Kidney epithelial cell (primary cell): ENCODE measurements at places on chromosomes 16 and 17.

DNA sequence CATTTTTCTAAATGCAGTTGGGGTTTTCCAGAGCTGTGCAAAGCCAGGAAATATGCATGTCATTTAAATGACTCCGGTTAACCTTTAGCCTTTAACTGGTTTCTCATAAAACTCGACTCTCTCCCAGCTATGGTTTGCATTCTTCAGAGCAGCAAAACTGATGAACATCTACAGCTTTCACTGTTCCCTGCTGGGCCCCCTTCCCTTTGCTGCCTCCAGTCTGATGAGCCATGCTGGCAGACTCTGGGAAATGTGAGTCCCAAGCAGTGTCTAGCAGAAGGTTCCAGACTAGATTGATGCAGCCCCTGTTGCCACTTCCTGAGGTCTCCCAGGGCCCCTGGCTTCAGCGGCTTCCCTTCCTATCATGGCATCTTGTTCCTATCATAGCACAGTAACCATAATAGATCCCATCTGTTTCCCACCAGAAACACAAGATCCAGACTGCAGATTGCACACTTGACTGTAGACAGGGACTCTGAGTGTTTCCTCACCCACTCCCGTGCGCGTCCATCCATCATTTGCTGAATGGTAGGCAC lies 135.4 kb downstream of the CLEC16A start:
- no peak for DNase-seq

DNA sequence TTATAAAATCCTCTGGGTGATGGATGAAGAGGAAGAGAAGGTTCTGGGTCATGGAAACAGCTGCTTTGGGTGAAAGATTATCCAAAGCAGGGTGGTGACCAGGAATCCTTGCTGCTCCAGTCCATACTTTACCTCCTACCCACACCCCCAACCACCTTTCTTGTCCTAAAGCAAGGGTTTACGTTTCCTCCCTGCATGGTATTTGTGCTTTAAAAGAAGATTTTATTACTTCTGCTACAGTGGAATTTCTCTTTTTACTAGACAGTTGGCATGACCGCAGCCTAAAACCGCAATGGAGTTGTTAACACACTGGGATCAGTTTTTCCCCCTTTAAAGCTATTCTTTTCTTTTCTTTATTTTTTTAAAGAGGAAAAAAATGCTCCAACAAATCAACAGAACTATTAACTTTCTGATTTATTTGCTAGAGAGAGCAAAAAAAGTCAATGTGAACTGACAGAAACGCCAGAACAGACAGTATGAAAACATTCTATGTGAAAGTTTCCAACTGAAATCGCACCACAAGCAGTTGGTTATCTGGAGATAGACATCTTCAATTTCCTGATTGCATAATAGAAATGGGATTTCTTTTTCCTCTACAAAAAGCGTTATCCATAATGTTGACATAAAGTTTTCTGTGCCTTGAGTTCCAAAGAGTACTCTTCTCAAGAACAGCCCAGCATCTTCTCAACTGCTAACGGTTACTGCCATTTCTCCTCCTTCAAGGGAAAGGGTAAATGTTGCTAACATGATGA lies 236.0 kb downstream of the IRX3 start:
- DNase-seq = no peak

DNA sequence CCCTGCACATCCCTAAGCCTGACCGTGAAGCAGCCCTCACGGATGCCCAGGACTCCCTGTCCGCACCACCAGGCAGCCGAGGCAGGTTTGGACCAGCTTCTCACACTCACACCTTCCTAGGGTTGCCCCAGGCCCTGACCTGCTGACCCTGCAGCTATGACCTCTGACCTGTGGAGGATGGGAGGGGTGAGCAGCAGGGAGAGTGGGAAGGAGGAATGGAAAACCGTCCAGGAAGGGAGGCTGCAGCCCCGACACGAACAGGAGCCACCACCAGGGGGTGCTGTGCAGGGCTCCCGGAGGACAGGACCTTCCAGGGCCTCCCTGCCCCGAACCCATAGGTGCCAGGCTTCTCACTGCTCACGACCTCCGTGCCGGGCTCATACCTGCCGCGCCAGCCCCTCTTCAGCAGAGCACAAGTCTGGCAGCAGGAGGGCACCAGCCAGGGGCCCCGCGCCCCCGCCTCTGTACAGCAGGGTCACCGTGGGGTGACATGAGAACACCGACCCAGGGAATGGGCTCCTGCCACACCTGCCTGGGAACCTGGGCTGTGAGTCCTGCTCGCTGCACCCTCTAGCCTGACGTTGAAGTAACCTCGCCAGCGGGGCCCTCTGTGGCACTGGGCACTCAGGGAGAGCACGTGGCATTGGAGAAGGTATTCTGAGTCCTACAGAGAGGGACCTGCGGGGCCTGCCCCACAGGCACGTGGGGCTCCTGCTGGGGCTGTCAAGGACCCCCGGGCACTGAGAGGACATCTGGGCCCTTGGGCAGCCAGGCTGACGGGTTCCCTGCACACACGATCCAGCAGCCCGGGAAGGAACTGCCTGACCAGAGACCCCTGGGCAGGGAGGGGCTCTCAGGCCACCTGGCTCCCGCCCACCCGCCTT lies 37.6 kb downstream of the CTU2 start:
- DNase-seq = no peak

GRCh38 chr16:26220894-26221293 lies 529.1 kb downstream of the HS3ST4 start:
- no peak for DNase-seq

DNA sequence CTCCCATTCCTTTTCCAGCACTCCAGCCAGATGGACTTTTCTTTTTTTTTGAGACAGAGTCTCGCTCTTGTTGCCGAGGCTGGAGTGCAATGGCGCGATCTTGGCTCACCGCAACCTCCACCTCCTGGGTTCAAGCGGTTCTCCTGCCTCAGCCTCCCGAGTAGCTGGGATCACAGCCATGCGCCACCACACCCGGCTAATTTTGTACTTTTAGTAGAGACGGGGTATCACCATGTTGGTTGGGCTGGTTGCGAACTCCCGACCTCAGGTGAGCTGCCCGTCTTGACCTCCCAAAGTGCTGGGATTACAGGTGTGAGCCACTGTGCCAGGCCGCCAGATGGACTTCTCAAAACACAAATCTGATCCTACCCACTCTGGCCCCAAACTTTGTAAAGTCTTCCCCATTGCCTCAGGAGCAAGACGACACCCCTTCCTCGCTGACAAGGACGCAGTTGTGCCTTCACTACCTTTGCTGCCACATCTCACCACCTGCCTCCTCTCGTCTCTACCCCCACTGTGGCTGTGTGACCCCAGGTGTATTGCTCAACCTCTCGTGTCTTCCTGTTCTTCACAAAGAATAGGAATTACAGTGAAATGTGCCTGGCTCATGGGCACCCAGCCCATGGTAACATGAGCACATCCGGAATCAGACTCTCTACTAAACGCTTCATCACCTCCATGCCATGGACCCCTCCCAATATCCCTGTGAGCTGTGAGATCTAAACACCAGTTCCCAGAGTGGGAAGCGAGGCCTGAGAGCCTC lies 3.7 kb upstream of the BANP start:
- no peak for DNase-seq

GRCh38 chr16:7037495-7037894 lies 295.1 kb upstream of the RBFOX1 start:
- no peak for DNase-seq

DNA sequence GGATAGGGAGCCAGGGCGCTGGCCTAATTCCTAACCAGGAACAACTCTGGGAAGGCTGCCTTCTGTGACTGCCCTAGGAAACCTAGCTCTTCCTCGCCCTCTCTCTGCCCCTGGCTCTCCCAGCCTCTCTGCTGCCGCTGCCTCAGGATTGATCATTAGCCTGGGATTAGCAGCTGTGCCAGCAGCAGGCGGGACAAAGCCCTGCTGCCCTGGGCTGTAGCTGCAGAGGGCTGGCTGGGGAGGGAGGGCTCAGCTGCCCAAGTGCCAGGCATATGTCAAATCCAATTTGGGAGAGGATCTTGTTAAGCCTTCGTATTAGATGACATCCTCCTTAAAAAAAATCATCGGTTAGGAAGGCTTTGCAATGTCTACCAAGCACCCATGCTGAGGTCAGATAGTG lies 144.8 kb upstream of the CCL2 start:
- DNase-seq = no peak

- DNase-seq = no peak
Measured at GRCh38 chr16:65981057-65981456, 385.4 kb upstream of the CDH5 start.

- no peak for DNase-seq
Measured at GRCh38 chr17:72171703-72172667, 51.2 kb downstream of the SOX9 start.

GRCh38 chr16:12215277-12216105 lies 239.0 kb downstream of the SNX29 start:
- no peak for DNase-seq

- DNase-seq = no peak
Measured at GRCh38 chr16:9849697-9850245, 332.5 kb downstream of the GRIN2A start.

DNA sequence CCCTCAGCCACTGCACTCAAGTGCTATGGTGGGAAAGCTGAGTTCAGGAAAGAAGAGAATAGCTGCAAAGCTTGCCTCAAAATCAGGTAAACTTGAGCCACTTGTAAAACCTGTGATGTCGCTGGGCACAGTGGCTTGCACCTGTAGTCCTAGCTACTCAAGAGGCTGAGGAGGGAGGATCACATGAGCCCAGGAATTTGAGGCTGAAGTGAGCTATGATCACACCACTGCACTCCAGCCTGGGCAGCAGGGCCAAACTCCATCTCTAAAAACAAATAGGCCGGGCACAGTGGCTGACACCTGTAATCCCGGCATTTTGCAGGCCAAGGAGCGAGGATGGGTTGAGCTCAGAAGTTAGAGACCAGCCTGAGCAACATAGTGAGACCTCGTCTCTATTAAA lies 26.4 kb upstream of the SMURF2 start:
- DNase-seq = no peak

DNA sequence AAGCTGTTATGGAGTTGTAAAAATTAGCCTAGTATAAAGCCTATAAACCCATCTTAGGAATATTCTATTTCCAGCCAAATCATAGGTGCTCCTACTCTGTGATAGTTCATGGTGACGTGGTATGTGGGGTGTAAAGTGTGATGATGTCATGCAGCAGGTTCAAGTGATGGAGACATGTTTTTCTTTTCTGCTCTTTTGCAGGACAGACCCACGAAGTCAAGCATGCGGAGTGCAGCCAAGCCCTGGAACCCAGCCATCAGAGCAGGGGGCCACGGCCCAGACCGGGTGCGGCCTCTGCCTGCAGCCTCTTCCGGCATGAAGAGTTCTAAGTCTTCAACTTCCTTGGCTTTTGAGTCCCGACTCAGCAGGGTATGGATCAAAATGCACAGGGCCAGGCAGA lies 87.3 kb downstream of the SPECC1 start:
- DNase-seq = no peak

GRCh38 chr17:6507535-6507934 lies 48.8 kb downstream of the PITPNM3 start:
- DNase-seq = no peak
